Activated gamma-delta T cell treated with Interleukin-2 at 50 U/mL for 16 hours (primary cell): ENCODE measurements at places on chromosomes 5 and 9.

DNA sequence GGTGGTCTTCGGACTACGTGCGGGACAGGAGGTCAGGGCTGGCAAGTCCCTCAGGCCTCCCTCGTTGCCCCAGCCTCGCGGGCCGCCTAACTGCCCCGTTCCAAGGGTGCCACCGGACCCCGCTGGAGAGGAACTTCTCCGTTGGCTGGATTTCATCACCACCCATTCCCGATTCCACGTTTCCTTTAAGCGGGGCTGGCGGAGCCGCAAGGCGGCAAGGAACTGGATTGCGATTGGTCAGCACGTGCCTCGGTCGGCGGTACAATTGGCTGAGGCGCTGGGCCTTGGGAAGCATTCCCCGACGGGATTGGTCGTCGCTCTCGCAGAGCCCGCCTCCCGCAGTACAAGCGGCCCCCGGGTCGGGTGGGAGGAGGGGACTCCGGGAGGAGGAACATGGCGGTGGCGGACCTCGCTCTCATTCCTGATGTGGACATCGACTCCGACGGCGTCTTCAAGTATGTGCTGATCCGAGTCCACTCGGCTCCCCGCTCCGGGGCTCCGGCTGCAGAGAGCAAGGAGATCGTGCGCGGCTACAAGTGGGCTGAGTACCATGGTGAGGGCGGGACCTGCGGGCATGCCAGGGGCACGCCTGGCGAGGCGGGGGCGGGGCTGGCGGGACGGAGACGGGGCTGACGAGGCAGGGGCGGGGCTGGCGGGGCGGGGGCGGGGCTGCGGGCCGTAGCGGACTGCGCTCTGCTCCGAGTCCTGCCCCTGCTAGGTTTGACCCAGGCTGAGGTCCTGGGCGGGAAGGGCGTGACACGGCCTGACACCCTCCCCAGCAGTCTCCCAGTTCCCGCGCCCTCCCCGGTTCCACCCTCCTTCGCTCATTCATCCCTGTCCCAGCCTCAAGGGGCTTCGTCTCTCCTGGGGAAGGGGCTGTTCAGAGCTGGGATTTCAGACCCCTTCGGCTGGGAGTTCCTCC is at the start of gene PHPT1:
Gene PHPT1 (plus strand): TSS at position 372 of the 922 bp plus-strand sequence. CDS start 22 bp downstream, at position 394.
- DNase-seq: peak; percentile 95

- DNase-seq: no peak
These were observed 30.6 kb downstream of the ZNF169 start for GRCh38 chr9:94289691-94290090.

GRCh38 chr9:7354704-7355103 is 444.9 kb downstream of the DMAC1 start:
- no peak for DNase-seq

- DNase-seq: no peak
These were observed 764.3 kb upstream of the CTNND2 start for GRCh38 chr5:12668564-12668963.

GRCh38 chr5:139263536-139263935 is 30.0 kb upstream of the MATR3 start:
- no peak for DNase-seq

DNA sequence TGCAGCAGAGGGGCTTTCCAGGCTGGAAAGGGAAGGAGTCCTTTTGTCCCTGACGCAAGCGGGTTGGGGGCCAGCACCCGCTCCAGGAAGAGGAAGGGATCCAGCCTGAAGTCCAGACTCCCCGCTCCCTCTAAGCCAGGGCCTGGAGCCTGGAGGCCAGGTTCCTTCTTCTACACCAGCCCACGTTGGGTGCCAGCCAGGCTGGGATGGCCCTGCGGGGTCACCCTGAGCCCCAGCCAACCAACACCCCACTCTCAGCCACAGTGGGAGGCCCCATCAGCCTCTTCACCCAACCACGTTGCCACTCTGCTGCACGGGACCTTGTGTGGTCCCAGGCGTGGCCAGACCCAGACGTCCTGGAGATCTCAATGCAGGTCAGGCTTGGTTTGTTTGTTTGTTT is 970 bp upstream of the FUT7 start:
- no peak for DNase-seq

DNA sequence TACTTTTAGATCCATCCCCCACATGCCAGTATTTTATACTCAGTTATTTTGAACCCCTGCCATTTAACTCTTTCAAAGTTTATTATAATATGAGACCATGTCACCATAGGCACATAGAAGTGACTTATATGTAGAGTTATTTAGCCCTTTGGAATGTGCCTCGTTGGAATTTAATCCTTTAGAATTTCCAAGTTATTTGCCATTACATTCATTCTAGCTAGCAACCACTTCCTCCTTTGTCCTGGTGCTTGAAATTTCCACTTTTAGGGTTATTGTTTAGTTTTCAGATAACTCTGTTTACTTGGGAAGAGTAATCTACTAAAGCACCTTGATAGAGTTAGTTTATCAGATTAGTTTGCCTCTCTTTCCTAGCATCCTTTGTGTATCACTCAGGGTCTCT is 82.8 kb upstream of the TLE1 start:
- DNase-seq: no peak

- no peak for DNase-seq
These were observed 133.5 kb downstream of the DTWD2 start for GRCh38 chr5:118854819-118855218.

GRCh38 chr5:170633235-170634081 is 129.6 kb downstream of the KCNIP1 start:
- no peak for DNase-seq

DNA sequence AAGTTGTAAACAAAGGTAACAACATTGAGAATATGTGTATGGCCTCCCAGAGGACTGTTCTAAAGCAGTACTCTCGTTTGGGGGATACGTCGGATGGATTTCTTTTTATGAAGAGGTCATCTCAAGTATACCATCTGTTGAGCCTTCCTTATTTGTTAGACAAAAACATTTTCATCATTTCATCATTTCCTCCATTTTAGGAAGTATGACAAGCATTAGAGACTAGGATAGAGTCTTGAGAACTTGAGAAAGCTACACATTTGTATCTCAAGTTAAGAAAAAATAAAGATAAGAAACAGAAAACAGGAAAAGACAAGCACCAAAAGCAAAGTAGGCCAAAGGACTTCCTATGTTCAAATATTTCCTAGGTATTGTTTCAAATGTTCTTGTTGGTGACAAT is 307.0 kb downstream of the EFNA5 start:
- no peak for DNase-seq

DNA sequence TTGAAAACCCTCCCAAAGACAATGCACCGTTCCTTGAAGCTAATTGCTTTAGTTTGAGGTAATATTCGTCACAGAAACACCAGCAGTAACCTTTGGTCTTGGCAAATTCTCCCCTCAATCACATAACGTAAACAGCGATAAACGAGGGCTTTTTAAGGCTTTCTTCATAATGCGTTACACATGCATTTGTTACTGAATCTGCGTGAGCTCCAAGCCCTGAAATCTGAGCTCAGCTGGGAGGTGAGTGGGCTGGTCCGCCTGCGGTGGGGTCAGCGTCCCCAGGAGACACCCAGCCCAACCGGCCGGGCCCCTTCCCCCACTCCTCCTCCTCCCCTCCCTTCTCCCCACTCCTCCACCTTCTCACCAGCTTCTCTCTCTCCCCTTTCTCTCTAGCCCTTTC is 91.1 kb downstream of the BARX1 start:
- no peak for DNase-seq

DNA sequence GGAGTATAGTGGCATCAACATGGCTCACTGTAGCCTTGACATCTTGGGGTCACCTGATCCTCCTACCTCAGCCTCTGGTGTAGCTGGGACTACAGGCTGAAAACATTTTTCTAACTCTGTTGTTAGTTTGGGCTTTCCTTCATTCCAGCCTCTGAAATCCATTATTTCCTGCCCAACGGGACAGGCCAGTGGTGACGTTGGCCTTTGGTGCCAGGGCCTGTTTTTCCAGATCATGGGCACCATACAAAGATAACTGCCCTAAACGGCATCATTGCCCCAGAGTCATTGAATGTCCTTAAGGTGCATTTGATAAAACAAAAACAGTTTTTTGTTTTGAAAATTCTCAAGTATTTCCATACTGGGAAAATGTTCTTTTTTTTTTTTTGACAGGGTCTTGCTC is 32.1 kb downstream of the PIK3R1 start:
- no peak for DNase-seq

- DNase-seq: no peak
These were observed 222.5 kb downstream of the NXNL2 start for GRCh38 chr9:88757406-88758010.
